CD4-positive, alpha-beta T cell treated with Interleukin-17A for 1 hour (primary cell): ENCODE measurements at places on chromosomes 4 and X.
A peak's percentile ranks its signal among the peaks of the same experiment; 100 is the strongest.

DNA sequence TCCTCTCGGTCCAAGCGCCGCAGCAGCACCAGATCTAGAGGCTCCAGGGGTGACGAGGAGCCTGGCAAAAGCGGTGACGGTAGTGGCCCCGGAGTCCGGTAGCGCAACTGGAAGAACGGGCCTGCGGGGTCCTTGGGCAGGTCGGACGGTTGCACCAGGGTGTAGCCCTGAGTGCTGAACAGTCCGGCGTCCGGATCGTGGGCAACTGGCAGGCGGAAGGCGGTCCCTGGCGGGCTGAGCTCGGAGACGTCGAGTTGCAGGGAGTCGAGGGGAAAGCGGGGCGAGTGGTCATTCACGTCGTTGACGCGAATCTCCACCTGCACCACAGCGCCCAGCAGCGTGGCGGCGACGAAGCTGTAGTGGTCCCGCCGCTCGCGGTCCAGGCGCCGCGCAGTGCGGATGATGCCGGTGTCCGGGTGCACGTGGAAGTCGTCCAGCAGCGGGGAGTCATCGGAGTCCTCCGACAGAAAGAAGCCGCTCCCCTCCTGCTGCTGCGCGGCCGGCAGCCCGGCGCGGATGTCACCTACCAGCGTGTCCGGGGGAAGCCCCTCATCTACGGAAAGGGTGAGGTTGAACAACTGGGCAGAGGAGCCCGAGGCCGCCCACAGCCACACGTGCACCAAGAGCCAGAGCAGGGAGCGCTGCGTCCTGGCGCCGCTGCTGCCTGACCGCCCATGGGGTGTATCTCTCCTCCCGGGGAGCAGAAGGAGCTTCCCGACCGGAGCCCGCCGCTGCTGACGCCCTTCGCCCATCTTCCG lies 837 bp downstream of the DCHS2 start:
- DNase-seq: no peak

DNA sequence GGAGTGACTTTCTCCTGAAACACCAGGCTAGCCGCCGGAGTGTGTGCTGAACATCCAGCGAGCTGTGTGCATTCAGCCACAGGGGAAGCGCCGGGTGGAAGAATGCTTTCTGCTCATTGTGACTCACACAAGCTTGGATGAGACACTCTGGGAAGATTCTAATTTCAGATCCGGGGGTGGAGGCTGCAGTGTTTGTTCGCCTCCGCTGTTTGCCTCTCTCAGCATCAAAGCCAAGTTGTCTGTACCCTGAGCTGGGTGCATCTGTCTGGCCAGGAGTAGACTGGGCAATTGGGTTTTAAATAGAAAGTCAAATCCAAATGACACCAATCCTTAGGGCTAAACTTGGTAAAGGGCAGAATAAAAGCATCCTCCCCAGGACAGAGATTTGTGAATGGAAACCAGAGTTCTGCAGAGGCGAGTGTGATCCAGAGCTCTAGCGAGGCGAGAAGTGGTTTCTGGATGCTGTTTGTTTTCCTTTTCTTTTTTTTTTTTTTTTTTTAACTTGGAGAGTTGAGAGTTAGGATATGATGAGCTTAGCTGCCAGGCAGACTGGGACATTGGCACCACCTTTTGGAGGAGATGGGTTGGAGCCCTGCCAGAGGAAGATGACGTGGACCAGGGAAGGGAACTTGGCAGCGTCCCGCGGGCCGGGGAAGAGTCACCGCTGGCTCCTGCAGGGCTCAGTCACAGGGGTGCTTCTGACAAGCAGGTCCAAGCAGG lies 196.0 kb upstream of the PSAPL1 start:
- no peak for DNase-seq

DNA sequence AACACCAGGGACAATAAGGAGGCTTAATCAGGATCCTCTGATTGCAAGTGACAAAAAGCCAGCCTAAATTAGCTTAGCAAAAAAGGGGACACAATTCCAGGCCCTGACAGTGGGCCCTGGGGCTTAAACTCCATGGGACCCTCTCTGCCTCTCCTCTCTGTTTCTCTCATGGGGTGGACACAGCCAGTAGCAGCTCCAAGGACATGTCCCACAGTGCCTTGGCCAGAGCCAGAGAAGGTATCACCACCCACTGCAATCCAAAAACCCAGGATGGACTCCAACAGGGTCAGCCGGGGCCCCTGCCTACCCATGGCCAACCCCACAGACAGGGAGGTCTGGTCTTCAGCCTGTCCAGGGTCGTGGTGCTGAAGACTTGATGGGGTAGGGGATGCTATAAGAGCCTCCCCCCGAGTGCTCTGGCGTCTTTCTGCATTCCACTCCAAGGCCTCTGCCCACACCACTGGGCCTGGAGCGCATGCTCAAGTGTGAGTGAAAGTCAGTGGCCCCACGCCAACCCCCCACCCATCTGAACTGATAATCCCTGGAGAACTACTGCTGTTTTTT lies 19.7 kb upstream of the PPP2R2C start:
- no peak for DNase-seq

DNA sequence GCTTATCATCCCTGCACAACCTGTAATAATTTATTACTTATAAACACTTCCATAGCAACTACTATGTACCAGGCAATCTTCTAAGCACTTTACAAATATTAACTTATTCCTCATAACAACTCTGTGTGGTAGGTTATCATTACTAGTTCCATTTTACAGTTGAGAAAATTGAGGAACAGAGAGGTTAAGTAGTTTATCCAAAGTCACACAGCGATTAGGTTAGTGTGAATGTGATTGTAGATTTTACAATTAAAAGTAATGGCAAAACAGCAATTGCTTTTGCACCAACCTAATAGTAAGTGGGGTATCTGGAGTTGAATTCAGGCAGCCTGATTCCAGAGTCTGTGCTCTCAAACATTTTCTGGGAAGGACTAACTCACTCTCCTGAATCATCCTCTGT lies 348.9 kb downstream of the NKX6-1 start:
- DNase-seq: no peak

DNA sequence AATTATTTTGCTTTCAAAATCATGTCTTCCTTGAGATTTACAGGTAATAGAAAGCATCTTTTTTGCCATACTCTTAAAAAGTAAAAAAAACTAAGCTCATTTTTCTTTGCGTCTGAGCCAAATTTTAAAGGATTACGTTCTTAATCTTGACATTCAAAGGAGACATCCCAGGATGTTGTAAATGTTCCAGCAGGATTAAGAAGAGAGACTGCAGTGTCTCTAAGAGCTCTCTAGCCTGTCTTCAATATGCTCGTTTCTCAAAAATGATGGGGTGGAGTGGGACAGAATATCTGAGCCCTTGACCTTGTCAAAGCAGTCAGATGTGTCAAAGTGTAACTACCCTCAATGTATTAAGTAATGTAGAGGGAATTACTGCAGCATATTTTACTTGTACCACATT lies 363.3 kb downstream of the PCDH7 start:
- DNase-seq: no peak

GRCh38 chr4:110629780-110630687 lies 7.2 kb upstream of the PITX2 start:
- DNase-seq: no peak

- peak; percentile 21 for DNase-seq
These were observed 314 bp downstream of the P2RY8 start for GRCh38 chrX:1536712-1537030.

DNA sequence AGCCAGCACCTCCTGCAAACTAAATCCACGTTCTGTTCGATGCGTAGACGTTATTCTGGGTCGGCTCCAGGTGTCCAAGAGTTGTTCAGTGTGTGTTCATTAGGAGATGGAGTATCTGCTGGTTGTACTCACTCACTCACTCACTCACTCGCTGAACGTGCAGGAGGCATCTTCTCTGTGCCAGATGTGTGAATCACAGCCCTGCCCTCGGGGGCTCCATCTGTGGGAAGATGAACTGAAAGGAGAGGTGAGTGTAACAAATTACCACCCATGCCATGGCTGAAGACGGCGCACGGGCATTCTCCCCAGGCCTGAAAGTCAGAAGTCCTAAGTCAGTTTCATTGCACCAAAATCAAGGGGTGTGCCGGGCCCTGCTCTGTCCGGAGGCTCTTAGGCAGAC lies 16.1 kb downstream of the NSG1 start:
- no peak for DNase-seq

DNA sequence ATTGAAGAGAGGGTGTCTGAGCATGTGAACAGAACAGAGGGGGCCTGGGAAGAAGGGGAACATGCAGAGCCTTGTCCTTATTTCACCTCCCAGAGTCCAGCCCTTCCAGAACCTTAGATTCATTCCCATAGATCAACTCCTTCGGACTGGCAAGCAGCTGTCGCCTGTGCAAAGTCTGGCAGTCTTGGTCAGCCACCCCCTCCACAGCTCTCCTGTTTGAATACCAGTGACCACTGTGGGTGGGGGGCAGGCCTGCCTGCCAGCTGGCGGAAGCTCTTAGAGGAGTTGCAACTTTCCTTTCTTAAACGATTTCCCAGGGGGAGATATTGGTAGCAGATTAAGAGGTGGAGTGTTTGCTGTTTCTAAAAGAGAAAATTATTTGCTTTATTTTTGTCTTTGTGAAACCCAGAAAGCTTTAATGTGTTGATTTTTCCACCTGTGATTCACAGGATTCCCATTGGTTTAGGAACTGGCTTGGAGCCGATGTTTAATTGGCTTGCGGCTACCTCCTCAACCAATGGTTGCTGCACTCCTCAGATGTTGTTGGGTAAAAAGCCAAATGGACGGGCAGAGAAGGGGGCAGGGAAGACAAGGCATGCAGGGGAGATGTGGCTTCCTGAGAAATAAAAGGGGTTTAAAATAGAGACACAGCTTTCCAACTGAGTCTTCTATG lies 62.2 kb upstream of the PRPS1 start:
- DNase-seq: no peak

DNA sequence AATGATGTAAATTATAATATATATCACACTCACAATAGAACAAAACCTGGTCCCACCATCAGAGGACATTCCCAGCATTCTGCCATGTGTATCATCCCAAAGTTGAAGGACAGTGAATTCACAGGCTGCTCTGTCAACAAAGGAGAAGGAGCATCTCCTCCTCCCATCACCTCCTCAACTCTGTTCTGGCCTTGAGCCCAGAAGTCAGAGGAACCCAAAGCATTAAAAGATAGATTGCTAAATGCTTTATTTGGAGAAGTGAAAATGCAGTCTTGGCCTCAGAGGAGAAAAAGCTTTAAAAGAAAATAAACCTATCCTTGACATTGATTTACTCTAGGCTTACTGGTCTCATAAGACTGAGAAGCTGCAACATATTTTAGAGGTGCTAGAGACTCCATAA lies 268.8 kb upstream of the RASGEF1B start:
- DNase-seq: no peak
